ENCODE measurements at places on chromosomes 1 and 21.
A peak's percentile ranks its signal among the peaks of the same experiment; 100 is the strongest.

DNA sequence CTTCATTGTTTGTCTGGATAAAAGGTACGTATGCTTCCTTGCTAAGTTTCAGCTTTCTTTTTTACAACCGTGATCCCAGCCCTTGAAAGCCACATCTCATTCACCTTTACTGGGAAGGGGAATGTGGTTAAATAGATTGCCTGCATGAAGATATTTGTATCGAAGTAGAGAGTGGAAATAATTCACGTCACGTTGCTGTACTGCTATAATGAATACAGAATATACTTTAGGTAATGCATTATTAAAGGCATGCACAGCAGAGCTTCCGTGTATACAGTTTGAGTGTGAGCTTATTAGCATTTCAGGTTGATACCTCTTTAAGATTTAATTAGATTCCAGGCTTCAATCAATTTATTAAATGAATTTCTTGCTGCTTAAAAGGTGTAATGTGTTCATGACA is 153.8 kb downstream of the HHAT start:
- DNase-seq = no peak

GRCh38 chr1:30295674-30296073 is 427.7 kb downstream of the MATN1 start:
- DNase-seq = no peak

DNA sequence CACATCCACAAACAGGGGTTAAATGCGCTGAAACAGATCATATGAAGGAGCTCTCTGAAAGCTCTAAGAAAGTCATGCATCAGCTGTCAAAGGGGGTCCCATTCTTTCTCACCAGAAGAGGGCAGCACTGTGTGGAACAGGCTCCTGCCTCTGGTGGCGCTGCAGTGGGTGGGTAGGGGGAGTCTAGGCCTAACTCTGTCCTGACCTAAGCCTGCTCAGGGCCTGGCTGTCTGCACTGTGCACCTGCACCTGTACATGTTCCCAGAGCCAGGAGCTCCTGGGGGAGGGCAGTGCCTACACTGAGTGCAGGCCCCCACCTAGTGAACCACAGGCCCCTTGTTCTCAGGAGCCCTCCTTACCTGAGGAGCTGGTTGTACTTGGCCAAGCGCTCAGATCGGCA is 16.0 kb downstream of the ENO1 start:
- DNase-seq = no peak

DNA sequence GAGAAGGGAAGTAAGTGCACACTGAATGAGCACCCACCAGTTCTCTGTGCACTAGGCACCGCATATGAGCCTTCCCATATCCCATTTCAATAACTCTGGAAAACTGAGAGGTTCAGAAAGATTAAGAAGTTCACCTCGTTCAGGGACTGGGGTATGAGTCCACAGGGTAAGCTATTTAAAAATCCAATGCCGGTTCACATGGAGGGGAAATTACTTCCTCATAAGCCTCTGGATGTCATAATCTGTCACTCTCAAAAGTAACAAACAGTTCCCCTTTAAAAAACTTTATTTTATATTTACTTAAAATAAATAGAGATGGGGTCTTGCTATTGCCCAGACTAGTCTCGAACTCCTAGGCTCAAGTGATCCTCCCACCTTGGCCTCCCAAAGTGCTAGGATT is 1.9 kb downstream of the OR2B11 start:
- no peak for DNase-seq

DNA sequence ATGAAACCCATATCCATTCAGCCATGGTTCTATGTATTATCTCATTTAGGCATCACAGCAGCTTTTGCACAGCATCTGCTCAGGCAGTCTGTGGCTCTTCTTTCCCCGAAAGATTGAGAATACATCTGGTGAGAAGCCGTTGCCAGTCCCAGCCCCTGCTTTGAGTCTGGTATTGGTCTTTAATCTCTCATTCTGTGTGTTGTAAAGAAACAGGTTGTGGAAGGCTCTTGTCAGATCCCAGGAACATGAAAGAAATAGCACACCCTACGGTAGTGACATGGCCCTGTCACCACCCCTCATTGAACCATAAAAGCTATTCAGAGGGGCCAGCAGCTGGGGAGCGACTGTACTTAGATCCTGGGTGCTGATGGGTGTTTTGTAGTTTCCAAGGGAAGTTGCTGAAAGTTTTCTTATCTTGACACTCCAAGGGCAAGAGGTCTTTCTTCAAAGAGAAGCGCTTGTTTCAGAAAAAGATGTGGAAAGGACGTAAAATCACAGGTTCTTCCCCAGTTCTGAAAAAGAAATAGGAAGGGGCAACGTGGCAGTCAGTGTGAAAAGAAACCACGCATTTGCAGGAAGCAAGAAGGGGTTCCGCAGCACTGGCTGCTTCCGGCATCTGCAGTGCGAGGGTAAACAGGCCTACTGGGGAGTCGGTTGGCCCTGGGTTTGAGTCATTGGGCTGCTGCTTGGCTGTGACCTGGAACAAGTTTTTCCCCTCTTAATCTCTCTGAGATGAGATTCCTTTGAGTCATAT is 145.0 kb downstream of the DHRS3 start:
- DNase-seq = peak; percentile 33
